Activated naive CD4-positive, alpha-beta T cell treated with anti-CD3 and anti-CD28 coated beads, Interleukin-2, amount 10 ng/mL, durations not matched to agents 7 days and 5 days (primary cell): ENCODE measurements at places on chromosomes 1 and 21.

- DNase-seq, result no peak
Measured at GRCh38 chr1:30159015-30159414, 564.4 kb downstream of the MATN1 start.

DNA sequence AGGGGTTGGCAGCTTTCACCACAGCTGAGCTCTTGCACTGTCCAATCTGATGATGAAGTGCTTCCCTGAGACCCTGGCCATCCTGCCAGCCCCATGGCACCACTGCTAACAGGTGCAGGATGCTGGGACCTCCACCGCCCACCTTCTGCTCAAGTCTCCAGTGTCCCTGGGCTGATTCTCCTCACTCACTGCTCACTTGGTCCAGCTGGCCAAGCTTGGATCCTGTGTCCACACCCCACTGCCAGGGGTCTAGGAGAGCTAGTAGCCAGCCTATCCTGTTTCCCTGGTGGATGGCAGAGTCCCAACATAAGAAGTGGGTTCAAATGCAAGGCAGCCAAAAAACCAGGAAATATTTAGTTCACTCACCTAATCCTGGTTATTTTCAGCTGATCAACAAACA is 217.2 kb upstream of the IRF2BP2 start:
- no peak for DNase-seq

GRCh38 chr1:221743416-221744208 is 1.7 kb upstream of the DUSP10 start:
- no peak for DNase-seq

GRCh38 chr1:24890887-24891286 is 39.2 kb downstream of the RUNX3 start:
- DNase-seq, result no peak

- DNase-seq, result no peak
Measured at GRCh38 chr1:75952016-75952415, 19.8 kb upstream of the ASB17 start.

- DNase-seq, result peak; percentile 86
Measured at GRCh38 chr1:101112051-101112780, 86.6 kb upstream of the DPH5 start.

DNA sequence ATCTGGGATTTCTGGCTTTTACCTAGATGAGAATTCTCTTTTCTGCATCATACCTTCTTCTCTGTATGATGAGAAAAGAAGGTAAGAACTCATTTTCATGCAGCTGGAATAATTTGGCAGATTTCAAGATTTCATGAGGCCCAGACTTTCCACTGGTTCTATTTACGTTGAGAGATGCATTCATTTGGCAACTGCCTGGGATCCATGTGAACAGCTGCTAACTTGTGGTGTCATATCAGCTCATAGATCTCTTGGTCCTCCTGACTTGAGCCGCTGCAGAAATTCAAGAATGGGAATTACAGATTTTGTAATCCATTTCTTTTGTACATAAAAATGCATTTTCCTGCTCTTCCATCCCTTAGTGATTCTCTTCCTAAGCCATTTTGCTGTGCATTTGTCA is 17.1 kb upstream of the C1orf87 start:
- DNase-seq, result no peak

GRCh38 chr1:9573723-9574122 is 15.0 kb upstream of the TMEM201 start:
- no peak for DNase-seq

GRCh38 chr1:115867216-115867615 is 26.3 kb upstream of the NHLH2 start:
- DNase-seq, result no peak

GRCh38 chr1:26582836-26583460 is 53.4 kb downstream of the RPS6KA1 start:
- DNase-seq, result no peak

- DNase-seq, result no peak
Measured at GRCh38 chr21:30081506-30081905, 85.1 kb downstream of the CLDN17 start.

DNA sequence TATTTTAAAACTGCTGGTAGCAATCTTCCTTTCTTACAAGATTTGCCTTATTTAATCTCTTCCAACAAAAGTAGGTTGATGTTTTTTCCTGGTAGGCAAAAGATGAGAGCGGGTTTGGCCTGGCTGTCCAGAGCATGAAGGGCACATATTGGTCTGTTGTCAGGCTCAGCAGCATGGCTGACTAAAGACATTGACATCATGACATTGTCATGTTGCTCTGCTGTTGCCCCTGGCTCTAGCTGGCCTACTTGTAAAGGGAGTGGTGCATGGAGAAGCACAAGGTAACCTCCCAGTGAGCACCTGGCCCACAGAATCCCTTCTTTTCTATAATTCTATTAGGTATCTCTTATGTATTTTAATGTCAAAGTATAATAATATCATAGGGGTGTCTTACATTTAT is 23.6 kb downstream of the GNPAT start:
- DNase-seq, result no peak

GRCh38 chr1:106554294-106554693 is 502.2 kb upstream of the PRMT6 start:
- no peak for DNase-seq

DNA sequence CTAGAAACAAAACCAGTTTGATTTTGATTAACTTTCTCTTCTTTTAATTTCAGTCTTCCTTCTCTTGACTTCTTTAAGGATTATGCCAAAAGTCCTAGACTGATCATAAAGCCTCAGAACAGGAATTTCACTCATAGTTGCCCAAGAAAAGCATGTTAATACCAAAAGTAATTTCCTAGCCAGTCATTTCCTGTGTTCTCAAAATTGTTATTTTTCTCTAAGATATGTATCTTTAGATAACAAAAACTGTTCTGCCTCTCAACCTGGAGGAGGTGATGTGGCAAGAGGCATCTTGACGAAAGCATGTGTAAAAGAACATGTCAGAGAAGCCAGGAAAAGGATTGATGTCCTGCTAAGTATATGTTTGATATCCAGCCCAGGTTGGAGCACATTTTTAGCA is 78.0 kb upstream of the IPO9 start:
- no peak for DNase-seq

GRCh38 chr1:74681449-74681848 is 7.9 kb upstream of the ERICH3 start:
- DNase-seq, result no peak

DNA sequence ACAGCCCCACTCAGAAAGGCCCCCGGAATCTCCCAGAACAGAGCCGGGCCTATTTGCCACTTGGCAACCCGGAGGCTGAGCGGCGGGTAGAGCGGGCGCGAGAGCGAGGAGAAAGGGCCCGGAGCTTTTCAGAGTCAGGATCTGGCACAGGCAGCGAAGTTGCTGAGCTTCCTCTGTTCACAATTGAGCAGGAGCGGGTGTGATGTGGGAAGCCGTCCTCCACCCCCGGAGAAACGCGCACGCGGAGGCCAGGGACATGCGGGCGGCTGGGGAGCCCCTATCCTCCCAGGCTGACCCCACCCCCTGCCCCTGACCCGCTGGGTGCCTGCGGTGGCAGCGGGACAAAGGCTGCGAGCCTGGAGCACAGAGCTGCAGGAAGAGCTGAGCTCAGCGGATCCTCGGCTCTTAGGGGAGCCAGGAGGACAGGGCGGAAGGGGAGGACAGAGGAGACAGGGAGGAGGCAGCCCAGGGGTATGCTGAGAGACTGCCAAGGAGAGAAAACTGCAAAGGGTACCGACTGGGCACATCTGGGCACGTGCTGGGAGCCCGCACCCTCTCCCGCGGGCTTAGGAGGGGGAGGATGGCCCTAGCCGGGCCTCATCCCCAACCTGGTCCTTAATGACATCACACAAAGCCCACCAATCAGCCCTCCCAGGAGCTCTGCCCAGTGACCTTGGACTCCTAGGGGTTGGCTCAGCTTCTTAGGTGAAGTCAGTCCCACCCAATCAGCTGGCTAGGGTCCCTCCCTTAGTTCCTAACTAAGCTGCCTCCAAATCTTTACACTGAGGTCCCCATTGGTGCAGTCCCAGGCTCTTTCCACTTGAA is 9.3 kb downstream of the KIF21B start:
- no peak for DNase-seq

- no peak for DNase-seq
Measured at GRCh38 chr1:28822799-28823198, 10.8 kb downstream of the OPRD1 start.

GRCh38 chr1:50976111-50976889 is 6.3 kb downstream of the CDKN2C start:
- peak; percentile 21 for DNase-seq

DNA sequence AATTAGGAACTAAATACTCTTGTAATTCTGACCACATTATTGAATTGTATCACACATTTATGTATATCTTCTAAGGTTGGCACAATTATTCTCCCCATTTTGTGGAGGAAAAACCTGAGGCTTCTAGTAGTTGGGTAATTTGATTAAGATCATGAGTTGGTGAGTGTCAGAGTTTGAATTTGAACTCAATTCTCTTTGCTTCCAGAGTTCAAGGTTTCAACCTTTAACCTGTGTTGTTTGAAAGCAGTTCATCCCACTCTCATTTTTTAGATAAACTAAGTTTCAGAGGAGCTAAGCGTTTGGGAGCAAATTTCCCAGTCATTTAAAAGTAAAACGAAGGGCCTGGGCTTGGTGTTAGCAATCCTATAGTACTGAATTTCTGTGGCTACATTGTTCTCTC is 293.4 kb downstream of the ADGRL2 start:
- no peak for DNase-seq

GRCh38 chr1:94316183-94316582 is 78.8 kb upstream of the ARHGAP29 start:
- no peak for DNase-seq

DNA sequence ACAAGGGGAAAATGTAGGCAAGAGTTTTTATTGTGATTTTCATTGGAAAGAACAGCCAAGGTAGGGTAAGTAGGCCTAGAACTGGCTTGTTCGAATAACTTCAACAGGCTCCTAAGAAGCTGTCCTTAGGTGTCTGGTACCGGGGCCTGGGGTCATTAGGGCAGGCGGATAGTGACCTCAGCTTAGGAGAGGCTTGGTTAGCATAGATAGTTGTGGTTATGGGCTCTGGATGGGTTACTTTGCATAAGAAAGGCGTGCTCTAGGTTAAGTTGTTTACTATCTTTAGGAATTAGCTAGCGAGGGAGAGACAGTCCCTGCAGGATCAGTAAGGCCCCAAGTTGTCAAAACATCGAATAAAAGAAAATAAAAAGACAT is 20.7 kb upstream of the HPCAL4 start:
- no peak for DNase-seq

DNA sequence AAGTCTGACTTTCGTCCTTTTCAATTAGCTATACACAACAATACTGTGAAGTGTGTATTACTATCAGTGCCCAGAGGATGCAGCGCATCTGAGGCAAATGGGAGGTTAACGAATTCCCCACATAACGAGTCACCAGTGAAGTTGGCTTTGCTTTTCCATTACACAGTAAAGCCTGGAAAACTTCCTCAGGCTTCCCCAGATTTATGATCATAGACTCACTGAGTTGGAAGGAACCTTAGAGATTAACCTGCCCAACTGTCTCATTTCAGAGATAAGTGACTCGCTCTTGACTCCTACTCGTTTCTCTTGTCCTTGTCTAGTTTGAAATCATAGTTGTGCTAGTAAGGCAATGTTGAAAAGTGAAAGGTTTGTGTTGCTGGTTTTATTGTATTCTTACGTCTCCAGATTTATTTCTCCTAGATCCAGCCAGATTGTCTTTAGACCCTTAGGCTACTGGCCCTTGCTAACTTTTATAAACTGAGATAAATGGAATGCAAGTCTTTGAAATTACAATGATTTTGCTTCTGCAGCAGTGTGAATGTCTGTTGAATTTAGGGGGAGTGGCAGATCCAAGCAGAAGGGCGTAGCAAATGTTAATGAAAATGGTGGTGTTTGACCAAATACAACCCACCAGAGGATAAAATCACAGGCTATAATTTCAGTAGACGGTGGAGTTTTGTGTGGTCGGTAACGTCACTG is 17.3 kb downstream of the S1PR1 start:
- DNase-seq, result no peak

DNA sequence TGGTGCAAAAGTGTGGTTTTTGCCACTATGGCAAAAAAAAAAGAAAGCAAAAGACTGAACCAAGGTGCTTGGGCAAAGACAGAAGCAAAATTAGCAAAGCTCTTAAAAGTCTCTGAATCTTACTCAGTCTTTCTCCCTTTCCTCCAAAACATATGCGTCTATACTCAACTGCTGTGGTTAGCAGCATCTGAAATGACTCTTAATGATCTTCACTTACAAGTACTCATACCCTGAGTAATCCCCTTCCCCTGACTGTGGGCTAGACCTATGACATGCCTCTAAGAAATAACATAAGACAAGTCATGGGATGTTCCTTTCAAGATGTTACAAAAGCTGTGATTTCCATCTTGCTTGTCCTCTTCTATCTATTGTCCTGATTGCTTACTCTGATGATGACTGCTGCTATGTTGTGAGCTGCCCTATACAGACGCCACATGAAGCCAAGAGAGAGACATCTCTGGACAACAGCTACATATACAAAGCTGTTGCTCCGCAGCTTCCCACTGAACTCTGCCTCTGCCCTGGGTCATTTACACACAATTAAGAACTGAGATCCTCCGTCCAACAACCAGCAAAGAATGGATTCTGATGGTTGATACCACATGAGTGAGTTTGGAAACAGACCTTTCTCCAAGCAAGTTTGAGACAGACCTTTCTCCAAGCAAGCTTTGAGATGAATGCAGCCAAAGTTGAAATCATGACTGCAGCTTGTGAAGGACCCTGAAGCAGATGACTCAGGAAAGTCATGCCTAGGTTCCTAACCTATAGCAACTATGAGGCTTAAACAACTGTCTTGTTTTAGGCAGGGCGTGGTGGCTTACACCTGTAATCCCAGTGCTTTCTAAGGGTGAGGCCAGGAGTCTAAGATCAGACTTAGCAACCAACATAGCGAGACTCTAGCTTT is 55.2 kb downstream of the PUM1 start:
- no peak for DNase-seq

- no peak for DNase-seq
Measured at GRCh38 chr1:10250663-10251062, 40.3 kb downstream of the KIF1B start.

DNA sequence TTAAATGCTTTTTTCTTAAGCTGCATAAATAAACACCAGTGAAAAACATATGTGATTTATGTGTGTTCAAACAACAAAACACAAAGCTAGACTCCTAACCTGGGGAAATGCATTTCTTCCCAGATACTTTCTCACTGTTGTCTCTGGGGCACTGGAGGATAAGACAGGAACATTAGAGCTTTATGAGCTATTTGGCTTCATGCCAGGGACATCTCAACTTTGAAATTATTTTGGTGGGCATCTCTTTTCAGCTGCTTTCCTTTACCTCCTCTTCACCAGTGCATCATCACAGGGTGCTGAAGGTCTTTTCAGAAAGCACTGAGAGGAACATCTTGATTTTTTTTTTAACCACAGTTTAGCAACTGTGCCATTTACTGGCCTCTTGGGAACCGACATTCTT is 212.9 kb downstream of the DNM3 start:
- DNase-seq, result no peak

DNA sequence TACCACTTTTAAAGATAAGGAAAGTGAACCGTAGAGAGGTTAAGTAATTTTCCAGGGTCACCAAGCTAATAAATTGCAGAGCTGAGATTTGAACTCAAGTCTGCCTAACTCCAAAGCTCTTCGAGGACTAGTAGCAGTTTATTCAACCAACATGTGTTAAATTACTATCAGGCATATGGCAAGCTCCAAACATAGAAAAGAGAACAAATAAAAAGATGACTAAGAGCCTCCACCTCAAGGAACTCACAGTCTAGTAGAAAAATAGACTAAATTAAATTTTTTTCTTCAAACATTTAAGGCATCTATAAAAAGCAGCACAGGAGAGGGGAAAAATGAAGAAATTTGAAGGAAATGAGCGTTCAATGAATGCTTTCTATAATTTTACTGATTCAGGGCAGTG is 22.2 kb downstream of the SLC9C2 start:
- no peak for DNase-seq
